ENCODE measurements at places on chromosomes 7 and 10.

DNA sequence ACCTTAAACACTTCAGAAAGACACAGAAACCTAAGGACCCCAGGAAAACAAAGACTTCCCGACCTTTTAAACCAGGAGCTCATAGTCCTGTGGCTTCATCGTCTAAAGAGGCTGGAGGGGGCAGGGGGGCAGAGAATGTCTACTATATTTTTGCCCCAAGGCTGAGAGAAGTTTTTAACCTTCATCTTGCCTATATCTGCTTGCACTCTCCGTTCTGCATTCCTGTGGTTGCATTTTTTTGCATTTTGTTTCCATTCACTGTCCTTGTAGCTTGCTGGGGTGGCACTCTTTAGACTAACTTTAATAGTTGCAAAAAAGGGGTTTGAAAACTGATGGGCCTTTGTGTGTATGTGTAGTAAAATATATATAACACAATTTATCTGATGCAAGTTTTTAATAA is 23.7 kb downstream of the PRKAR2B start:
- no peak for DNase-seq

- no peak for DNase-seq
Observed at GRCh38 chr10:114420811-114421485, 16.6 kb upstream of the AFAP1L2 start.

GRCh38 chr10:44968500-44969400 is 9.1 kb downstream of the RASSF4 start:
- DNase-seq: no peak

DNA sequence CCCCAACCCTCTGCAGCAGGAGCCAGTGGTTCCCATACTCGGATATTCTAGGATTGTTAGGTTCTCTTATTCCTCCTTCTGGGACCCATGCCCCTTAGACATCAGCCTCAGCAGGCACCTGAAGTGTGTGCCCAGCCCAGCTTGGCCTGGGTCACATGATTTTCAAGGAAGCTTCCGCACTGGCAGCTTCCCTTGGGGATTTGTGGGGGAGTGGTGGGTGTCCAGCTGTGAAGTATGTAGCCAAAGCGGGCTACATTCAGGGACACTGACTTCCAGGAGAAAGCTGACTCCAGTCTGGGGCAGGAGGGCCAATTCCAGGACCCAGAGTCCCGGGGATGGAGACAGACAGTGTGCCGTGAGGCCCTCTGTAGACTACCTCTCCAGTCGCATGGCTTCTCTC is 1.3 kb downstream of the LDB1 start:
- no peak for DNase-seq

DNA sequence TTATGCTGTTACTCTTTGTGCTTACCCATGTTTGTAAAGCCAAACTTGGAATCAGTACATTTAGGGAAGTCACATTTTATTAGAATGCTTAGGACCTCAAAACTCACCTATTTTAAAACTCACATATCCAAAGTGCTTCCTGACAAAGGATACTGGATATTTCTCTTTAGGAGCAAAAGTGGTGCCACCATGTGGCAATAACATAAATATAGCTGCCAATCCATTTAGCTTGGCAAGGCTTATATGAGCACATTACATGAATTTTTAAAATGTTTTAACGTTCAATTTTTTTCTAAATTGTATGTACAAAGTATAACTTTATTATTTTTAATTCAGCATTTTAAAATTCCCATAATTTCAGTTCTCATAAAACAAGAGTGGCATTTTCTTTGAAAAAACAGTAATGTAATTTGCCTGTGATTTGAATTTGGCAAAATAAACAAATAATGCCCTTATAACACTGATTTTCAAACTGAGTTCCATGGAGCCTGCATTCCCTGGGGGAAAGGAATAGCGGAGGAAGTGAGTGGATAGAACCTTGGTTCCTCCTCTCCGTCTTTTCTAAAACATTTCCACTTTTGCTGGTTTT is 75.4 kb downstream of the HDAC9 start:
- DNase-seq: no peak

GRCh38 chr10:74163319-74164068 is 12.5 kb downstream of the ADK start:
- no peak for DNase-seq

DNA sequence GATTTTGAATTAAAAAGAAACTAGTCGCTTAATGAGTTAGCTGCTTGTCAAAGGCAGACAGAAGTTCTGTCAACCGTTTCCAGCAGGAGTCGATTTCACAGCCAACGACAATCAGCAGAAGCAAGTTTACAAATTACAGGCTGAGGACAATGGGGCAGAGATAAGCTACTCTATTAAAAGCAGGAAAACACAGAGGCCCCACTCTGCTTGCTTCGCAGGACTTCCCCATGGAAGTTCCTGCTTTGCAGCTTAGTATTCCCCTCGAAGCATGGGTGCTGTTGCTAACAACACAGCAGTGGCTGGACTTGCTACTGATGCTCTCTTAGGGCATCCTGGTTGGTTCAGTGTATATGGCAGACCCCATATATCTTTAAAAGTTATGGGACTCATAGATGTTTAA is 50.8 kb upstream of the KLF6 start:
- DNase-seq: no peak

GRCh38 chr10:125027871-125028869 is 86.2 kb downstream of the ZRANB1 start:
- no peak for DNase-seq

GRCh38 chr7:115953592-115954255 is 76.8 kb downstream of the TFEC start:
- no peak for DNase-seq

DNA sequence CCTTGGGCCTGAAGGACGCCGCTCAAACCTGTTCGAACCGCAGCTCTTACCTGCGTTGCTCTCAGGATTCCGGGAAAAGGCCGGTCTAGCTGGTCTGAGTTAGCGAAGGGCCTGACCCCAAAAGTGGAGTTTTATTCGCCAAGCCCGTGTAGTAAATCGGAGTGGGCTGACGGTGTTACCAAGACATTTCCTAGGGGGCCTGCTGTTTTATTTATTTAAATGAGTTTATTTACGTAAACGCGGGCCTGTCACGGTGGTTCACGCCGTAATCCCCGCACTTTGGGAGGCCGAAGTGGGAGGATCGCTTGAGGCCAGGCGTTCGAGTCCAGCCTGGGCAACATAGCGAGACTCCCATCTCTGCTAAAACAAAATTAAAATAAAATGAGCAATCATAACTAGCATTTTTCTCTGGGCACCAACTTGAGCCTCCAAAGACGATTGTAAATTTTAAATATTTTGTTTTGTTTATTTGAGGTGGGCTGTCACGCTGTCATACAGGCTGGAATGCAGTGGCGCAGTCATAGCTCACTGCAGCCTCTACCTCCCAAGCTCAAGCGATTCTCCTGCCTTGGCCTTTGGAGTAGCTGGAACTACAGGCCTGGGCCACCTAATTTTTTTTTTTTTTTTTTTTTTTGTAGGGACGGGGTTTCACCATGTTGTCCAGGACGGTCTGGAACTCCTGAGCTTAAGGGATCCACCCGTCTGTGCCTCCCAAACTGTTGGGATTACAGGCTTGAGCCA is 903 bp downstream of the ZNF655 start:
- no peak for DNase-seq

DNA sequence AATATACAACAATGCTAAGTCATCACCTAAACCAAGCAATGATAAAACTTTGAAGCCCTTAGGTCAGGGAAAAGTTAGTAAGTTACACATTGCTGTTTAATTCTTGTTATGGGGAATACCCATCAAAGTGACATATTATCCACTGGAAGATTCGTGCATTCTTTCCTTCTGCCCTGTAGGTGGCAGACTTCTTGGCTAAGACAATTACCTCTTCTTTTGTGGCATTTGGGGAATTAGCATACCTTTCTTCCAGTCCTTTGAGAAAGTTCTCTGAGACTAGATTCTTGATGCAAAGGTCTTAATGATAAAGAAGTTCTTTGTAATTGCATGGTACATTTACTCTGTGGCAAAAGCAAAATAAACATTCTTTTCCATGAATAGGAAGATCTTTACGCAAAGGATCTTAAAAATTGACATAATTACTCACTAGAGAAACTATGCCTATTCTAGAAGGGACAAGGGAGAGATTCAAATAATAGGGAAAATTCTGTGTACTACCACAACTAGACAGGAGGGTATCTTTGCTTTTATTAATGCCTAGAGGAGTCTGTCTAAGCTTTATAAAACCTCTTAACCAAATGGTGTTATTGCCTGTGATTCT is 395.9 kb downstream of the GRM8 start:
- no peak for DNase-seq

- no peak for DNase-seq
Observed at GRCh38 chr7:91357901-91358300, 93.7 kb downstream of the FZD1 start.

DNA sequence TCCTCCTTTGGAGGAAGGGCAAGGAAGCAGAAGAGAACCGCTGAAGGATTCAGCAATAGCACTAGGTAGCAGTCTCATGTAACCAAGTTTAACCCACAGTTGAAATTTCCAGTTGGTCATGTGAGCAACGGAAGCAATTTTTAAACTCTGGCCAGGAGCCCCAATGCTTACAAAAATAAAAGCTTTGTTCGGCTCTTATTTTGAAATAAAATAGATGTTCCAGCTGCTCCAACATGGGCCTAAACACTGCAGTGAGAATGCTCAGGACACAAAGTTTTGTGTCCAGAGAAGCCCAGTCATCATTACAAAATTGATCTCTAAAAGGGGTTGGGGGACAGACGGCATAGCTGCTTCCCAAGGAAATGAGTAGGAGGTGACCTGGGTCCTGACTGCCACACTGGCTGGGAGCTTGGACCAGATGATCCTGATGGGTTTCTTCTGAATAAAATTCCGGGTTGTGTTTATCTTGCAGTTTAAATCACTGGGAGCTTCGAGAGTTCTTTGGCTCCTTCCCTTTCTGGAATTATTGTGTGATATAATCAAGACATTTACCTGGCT is 452 bp upstream of the TMEM140 start:
- DNase-seq: no peak

DNA sequence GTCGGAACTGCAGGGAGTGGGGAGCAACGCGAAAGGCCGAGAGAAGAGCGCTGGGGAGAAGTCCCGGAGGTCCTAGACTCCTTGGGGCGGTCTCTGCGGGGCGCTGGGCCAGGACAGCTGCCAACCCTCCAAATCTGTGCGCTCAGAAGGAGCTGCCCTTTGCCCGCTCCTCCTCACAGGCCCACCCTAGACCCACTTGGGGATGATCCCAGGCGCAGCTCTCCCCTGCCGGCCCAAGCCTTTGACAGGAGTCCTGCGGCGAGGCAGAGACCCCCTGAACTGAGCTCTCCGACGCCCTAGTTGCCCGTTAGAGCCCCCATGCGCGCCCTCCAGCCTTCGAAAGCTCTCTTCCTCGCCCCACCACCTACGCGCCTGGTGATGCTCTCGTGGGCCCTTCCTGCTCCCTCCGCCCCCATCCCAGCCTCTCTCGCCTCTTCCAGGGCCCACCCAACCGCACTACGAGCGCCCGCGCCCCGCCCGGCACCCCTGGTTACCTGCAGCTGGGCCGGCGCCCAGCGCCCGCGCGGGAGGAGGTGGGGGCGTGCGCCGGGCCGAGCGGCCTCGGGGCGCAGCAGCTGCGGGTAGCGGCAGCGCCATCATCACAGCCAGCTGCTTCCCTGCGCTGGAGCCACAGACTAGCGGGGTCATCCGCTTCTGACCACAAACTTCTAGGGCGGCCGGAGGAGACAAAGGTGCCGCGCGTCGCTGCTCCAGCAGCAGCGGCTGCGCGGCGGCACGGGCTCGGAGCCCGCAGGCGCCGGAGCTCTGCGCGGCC is 353.4 kb downstream of the DNAJB6 start:
- no peak for DNase-seq

Measured in activated CD4-positive, alpha-beta T cell treated with anti-CD3 and anti-CD28 coated beads for 1 hour (primary cell).